Renal cortex interstitium (tissue), 15 donors: ENCODE measurements at places on chromosomes 1 and 21. TPM values are rescaled to one million over a fixed set of nuclear protein-coding genes. Genes with fewer than 3 reads are reported as not detected.
A peak's percentile ranks its signal among the peaks of the same experiment; 100 is the strongest.

The HPCA gene
- 0.31 TPM for polyA plus RNA-seq

DNA sequence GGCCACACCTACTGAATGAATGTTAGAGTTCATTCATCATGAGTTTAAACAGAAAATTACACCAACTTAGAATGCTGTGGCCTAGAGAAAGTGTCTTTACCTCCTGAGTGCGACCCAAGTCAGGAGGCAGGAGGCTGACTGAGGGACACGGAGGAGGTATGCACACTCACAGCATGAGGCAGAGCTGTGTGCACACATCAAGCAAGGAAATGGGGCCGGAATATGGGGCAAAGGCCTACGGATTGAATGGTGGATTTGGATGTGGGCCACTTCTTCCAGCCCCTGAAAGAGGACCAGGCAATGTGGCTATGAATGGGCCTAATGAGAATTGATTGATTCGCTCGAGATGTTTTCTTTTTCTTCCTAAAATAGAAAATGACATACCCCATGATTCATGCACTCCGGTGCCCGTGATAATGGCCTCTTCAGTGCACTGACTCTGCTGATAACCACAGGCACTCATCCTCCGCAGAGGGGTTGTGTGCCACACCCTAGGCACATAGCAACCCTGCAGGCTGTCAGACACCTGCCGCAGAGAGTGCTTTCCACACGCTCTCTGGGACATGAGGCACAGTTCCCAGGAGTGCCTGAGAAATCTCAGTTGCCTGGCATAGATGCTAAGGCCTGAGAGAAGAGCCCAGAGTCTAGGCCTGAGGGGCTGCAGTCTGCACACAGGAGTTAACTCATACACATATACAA lies 155.5 kb downstream of the GLUL start:
- no peak for DNase-seq

GRCh38 chr1:205068457-205069040 lies 15.7 kb downstream of the TMEM81 start:
- no peak for DNase-seq

DNA sequence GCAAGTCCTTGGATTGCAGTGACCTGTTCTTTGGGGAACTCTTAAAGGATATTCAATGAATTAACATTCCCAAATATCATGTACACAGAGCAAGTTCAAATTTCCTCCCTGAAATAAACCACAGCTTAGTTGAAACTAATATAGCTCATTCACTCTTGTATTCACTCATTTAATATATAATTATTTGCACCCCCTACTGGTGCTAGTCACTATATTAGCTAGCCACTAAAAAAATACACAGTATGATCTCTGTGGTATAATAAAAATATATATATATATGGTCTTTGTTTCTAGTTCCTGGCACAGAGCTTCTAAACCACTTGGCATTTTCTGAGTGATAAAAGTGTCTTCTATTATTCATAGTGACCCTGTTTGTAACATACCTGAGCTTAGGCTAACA lies 177.3 kb upstream of the LYPLAL1 start:
- no peak for DNase-seq

The CASZ1 gene
- polyA plus RNA-seq, result 18.4 TPM

The IL24 gene
- 0.23 TPM for polyA plus RNA-seq

GRCh38 chr1:212702672-212703071 lies 3.0 kb upstream of the BATF3 start:
- DNase-seq, result no peak

DNA sequence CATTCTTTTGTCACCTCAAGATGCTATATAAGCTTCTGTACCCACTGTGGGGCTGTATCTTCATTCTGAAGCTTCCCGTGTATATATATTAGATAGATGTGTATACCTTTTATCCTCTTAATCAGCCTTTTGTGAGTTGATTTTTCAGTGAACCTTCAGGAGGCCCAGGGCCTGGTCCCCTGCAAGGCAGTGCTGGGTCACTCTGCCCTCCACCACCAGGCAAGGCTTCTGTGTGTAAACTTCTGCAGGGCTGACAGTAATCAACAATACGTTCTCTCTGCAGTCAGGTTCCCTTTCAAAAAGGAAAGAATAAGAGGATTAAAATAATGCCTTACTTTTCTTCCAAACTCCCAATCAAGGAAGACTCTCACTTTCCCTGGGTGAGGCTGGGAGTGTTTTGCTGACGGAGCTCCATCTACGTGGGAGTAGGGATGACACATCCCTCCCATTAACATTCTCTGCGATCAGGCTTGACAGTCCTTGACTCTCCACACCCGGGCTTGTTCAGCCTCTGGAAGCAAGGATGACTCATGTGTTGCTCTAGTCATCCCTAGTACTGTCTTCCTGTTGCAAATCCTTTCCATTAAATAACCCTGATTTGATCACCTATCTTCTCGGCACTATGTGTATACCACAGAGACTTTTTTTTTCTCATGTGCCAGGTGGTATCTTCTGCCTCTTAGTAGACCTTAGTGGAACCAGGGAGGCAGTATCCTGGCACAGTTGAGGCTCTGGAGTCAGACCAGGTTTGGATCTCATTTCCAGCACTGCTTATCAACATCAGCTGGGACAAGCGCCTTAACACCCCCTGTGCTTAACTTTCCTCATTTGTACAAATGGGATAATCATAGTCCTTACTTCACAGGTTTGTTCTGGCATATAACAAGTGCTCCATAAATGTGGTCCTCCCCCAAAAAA lies 70.3 kb upstream of the KCNK1 start:
- no peak for DNase-seq

DNA sequence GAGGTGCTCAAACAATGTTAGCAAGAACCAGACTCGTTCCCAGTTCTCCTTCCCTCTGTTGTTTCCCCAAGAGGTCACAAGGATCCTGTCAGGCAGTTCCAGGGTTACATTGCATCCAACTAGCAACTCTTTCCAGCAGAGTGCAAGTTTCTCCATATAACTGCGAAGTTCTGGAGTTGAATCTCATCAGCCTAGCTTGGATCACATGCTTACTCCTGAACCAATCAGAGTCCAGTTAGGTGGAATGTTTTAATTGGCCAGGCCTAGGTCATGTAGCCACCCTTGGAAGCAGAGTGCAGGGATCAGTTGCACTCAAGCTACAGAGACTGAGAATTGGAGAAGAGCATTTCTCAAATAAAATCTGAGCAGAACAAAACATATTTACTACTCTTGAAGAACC lies 15.9 kb upstream of the PIK3R3 start:
- DNase-seq, result no peak

- DNase-seq, result no peak
These were observed 854 bp downstream of the CNTN2 start for GRCh38 chr1:205043866-205044265.

The FCN3 gene
- polyA plus RNA-seq, result 2.9 TPM

DNA sequence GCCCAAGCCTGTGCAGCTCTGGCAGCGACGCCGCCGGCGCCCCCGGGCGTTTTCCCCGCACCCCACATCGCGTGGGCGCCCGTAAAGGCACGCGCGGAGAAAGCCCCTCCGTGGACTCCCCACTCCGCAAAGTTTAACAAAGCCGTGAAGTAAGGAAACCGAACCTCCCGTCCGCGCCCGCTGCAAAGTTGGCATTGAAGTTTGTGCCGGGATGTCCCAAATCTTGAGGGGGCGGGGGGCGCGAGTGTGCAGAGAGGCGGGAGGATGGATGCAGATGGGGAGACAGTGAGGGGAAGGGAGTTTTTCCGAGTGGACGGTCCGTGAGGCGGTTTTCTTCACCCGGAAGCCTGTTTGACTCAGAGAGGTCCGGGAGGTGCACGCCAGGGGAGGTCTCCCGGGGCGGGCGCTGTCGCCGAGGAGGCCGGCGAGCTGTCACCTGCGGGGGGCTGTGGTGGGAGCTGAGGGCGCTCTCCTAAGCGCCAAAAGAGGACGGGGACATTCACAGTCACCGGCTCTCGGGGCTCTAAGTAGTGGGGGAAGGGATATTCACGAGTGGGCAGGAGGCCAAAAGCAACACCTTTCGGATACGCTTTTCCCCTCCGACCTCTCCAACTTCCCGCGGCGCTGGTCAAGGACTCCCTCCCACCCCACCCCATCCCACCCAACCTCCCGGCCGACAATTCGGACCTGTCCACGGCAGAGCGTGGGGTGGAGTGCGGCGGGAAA lies 1.3 kb downstream of the WLS start:
- DNase-seq, result no peak

The OR2T2 gene
- 0.06 TPM for polyA plus RNA-seq

GRCh38 chr1:154807048-154807591 lies 63.0 kb downstream of the KCNN3 start:
- DNase-seq, result peak; percentile 25

The ITLN2 gene
- polyA plus RNA-seq, result not detected

The GJA8 gene
- polyA plus RNA-seq, result 0.66 TPM

DNA sequence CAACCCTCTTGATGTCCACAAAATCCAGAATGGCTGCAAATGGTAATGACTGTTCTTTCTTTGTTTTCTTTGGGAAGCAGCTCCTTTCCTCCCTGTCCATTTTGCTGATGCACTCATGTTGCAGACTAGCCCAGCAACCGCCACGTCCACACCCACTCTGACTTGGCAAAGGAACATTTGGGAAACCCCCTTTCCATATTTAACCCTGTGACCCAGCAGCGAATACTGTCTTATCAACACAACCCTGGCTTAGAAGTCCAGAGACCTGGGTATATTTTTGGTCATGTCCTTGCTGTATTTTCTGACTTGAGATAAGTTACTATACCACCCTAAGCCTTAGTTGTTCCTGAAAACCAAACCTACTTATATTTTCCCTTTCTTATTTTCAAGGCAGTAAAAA lies 18.1 kb upstream of the SHE start:
- no peak for DNase-seq

DNA sequence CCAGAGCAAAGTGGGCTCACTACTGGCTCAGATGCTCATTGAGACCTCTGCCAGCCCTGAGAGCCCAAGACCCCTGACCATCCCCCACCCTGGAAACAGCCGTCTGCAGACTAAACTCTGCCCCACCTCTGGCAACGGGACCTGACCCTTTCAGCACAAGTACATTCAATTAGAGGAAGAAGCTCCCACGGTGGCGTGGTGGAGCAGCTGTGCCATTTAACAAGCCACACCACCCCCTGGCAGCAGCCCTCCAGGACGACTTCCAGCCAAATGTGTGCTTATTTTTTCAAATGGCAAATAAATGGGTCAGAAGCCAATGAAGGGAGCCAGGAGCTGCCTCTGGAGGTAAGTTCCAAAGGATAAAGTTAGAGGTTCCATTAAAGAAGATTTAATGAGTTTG lies 226.7 kb downstream of the NPHP4 start:
- no peak for DNase-seq

GRCh38 chr1:181893937-181894336 lies 167.6 kb downstream of the ZNF648 start:
- no peak for DNase-seq

- DNase-seq, result no peak
These were observed 6.6 kb downstream of the SORT1 start for GRCh38 chr1:109391157-109391556.

GRCh38 chr1:117678246-117678977 lies 72.6 kb downstream of the TENT5C start:
- DNase-seq, result no peak

The RNF2 gene
- polyA plus RNA-seq, result 49.5 TPM

The MARK1 gene
- polyA plus RNA-seq, result 8.9 TPM

The KLF17 gene
- 0.05 TPM for polyA plus RNA-seq

- DNase-seq, result no peak
These were observed 3.3 kb upstream of the C1orf174 start for GRCh38 chr1:3903141-3904005.

- no peak for DNase-seq
These were observed 50.5 kb downstream of the CD2 start for GRCh38 chr1:116804736-116805135.

The KCNJ9 gene
- 0.13 TPM for polyA plus RNA-seq

The NUF2 gene
- 27.4 TPM for polyA plus RNA-seq

The UAP1 gene
- 33.6 TPM for polyA plus RNA-seq

DNA sequence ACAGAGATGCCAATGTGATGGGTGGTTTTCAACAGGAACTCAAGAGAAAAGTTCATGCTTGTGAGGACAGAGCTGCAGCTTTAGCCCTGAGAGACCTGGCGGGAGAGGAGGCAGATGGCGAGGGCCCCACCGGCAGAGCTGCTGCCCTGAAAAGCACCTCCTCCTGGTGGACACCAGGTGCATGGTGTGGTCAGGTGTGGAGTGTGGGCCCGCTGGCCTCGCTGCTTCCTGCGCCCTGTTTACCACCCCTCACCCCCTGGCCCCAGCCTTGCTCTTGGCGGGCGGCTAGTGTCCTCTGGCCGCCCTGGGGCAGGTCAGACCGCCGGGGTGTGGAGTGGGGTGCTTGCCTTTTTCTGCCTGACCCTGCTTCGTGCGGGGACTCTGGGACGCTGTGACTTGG lies 42.8 kb downstream of the PRKCZ start:
- DNase-seq, result no peak

DNA sequence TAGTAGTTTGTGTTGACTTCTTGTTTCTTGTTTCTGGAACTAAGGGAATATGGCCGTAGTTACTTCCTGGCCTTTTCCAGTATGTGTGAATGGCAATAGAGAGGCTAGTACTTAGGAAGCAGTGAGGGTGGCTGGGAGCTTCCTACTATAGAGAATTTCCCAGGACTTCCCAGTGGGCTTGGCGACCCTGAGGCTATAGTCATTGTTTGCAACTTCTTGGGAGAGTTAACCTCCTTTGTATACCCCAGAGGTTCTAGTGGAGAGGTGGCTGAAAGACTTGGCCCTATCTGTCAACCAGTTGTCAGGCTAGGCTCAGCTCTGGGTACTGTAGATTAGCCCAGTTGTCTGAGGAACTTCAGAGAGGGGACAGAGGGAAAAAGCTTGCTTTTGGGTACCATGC lies 15.6 kb downstream of the RAD54L start:
- no peak for DNase-seq

The HENMT1 gene
- 11.6 TPM for polyA plus RNA-seq

DNA sequence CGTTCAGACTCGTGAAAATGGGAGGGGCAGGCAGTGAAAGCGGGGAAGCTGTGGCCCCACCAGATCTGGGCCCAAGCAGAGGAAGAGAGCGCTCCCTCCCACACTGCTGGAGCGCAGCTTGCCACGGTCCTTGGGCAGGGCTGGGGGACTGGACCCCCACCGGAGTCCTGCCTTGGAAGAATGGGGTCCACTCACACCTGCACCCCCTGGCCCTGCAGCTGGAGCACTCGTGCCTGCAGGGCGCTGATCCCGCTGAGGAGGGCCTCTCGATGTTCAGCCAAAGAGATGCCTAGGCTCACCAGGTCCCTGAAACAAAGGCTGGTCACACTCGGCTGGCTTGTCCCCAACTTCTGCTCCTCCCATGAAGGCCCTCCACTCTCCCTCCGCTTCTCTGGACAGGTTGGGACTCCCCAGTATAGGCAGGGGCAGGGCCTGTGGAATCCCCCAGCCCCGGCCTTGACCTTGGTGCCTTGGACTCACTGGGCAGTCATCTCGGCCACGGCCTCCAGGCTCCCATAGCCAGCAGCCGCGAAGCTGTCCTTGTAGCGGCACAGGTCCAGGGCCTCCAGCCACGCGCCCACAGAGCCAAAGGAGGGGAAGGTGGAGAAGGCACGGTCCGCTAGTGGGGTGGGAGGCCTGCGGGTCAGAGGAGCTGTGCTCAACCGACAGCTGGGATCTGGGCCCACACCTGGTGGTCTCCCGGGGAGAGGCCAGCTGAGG lies 26.0 kb downstream of the CDCA8 start:
- no peak for DNase-seq

The GPR37L1 gene
- polyA plus RNA-seq, result 0.06 TPM

The CHIT1 gene
- 0.41 TPM for polyA plus RNA-seq

- DNase-seq, result no peak
These were observed 972 bp downstream of the PGBD2 start for GRCh38 chr1:248906753-248907661.
